ENCODE measurements at places on chromosomes 6 and 20. TPM values are rescaled to one million over a fixed set of nuclear protein-coding genes. Genes with fewer than 3 reads are reported as not detected.

DNA sequence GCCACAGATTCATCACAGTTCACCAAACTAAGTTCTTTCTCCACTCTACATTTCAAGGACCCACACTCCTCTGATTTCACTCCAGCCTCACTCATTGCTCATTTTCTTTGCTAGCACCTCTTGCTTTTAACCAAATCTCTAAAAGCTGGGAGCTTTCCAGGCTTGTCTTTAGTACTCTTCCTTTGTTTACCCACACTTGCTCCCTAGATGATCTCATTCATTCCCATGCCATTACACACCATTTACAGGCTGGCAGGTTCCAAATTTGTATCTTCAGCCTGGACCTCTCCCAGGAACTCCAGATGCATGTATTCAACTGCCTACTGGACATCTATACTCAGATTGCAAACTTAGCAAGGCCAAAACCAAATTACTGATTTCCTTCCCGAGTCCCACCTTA, 5.3 kb upstream of the GUCA1B start:
- DNase-seq = peak; percentile 56

GRCh38 chr20:56925831-56926170, 296.7 kb downstream of the TFAP2C start:
- DNase-seq = no peak

DNA sequence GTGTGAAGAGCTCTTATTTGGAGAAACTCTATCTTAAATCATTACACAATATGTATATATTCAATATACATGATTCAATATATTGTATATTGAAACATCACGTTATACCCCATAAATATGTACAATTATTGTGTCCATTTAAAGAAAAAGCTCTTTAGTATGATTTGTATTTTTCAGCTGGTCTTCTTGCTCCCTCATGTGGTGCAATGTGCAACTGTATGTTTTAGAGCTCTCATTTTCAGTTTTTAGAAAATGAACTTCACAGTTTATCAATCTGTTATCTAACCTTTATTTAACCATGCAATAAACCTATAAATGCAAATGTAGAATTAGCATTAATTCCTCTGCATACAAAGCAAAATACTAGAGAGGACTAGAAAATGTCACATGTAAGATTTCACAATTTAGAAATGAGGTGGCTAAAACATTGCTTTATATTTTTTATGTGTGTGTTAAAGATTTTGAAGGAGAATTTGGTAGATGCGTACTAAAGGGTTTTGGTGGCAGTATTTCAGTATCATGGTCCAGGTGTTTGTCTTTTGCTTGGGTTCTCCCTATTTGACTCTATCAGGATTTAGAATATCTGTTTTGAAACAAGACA, 167.1 kb downstream of the PHF3 start:
- no peak for DNase-seq

The HM13 gene
- total RNA-seq = 125 TPM

DNA sequence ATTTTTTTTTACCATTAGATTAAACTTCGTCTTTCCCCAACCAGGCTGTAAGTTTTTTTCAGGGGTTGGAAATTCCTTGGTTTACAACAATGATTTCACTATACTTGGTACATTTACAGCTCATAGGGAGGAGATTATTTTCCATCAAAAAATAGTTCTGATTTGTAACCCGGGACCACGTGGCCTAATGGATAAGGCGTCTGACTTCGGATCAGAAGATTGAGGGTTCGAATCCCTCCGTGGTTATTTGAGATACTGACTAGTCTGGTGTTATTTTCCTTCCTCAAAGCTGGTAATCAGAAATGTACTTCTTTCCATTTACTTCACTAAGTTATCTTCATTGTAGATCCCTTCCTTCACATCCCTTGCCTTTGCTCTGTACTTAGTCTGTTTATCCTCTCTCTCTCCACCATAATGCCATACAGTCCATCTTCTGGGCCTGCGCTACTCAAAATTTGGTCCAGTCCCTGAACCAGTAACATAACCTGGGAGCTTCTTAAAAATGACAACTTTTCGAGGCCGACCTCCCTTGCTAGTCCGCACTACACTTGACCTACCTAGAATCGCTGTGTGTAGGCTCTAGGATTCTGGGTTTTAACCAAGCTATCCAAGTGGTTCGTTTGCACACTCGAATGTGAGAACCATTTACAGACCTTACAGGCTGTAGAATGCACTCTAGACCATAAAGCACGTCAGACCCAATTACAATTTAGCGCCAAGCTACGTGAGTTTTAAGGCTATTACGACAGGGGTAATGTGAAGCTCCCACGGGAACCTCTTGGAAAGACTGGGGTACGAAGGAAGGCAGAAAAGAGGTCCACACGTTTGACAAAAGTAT, 42.1 kb upstream of the BTN3A2 start:
- peak; percentile 79 for DNase-seq

DNA sequence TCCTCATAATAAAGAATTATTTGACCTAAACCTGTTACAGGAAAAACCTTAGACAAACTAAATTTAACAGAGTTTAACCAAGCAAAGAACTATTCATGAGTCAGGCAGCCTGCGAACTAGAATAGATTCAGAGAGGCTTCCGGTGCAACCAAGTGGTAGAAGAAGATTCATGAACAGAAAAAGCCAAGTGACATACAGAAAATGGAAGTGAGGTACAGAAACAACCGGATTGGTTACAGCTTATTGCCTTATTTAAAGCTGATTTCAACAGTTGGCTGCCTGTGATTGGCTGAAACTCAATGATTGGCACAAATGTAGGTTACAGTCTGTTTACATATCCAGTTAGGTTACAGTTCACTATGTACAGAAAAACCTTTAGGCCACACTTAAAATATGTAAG, 10.1 kb downstream of the PPP1R3G start:
- DNase-seq = no peak

The RAET1L gene
- 1.1 TPM for total RNA-seq

GRCh38 chr6:28281288-28282064, at the start of gene PGBD1:
Gene PGBD1, plus strand, starts transcription at chr6:28281572. Its CDS starts 2,242 bp downstream, at chr6:28283814.
- peak; percentile 100 for DNase-seq

DNA sequence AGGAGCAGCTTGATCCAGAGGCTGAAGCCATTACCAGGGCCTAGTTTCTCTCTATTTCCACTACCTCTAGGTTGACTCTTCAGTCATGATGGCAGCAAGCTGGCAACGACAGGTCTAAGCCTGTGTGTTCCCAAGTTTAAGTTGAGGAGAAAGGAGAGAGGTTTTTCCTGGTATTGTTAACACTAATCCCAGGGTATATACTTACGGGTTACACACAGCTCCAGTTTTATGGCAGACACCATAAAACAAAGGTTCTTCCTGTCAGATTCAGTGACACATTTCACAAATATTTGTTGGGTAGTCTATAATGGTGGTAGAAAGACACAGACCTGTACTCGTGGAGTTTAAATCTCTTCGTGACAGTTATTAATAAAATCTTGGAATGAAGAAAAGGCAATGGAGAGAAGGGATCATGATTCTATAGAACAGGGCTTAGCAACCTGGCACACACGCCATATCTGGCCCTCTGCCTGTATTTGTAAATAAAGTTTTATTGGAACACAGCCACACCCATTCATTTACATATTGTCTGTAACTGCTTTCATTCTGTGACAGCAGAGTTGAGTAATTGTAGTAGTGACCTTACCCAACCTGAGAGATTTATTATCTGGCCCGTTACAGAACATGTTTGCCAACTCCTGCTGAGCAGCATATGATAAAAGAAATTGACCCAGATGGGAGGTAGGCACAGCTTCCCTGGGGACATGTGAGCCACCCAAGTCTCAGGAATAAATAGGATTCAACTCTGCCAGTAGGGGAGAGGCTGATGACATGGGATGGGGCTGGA, 323.3 kb downstream of the CDH4 start:
- DNase-seq = peak; percentile 59

DNA sequence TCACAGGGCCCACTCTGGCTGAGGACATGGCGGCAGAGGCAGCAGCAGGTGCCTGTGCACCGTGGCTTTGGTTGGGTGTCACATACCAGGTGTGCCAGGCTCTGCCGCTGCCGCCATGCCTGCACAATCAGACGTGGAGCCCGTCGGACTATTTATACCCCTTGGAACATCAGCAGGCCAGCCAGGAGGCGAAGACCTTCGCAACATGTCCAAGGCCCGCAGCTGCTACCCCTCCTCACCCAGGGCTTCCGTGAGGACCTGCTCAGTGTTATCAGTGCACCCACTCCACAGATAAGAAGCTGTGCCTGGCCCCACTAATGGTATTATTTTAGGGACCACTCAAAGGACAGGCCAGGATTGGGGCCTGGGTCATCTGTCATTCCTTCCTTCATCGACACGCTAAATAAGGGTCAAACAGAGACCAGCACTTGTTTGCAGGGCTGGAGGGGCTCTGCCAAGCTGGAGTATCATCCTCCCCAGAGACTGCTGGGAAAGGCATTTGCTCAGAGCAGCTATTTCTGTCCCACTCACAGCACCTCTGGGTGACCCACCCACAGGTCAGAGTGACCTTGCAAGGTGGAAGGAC, 109.2 kb downstream of the BMP7 start:
- DNase-seq = no peak

The PSMB1 gene
- total RNA-seq = 267 TPM

- no peak for DNase-seq
Observed at GRCh38 chr20:20251836-20252235, 116.1 kb upstream of the INSM1 start.
